ENCODE measurements at places on chromosomes 4 and X.
A peak's percentile ranks its signal among the peaks of the same experiment; 100 is the strongest.

GRCh38 chrX:32798990-32799389, 412.4 kb downstream of the DMD start:
- DNase-seq, result no peak

GRCh38 chr4:122827879-122828601, 1.4 kb downstream of the FGF2 start:
- no peak for DNase-seq

DNA sequence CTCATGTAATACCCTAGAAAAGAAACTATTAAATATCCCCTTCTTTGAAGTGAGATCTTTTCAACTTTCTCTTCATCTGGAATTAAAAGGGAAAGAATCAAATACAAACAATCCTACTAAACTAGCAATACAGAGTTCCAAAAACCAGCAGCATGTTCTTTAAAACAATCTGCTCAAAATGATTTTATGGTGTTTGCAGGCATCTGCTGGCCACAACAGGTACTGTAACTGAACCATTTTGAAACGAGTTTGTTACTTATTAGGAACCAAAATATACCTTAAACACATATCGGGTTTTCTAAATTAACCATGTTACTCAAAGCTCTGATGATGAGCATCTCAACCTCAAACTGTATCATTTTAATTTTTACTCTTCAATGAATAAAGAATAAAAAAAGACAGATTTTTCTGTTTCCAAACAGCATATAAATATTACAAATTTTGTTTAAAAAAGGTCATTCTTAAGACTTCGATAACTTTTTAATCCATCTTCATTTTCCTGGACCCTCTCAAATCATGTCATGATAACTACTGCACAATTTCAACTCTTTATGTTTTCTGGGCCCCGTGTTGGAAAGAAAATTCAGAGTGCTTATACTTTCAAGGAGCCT, 56.5 kb downstream of the ARAP2 start:
- DNase-seq, result no peak

DNA sequence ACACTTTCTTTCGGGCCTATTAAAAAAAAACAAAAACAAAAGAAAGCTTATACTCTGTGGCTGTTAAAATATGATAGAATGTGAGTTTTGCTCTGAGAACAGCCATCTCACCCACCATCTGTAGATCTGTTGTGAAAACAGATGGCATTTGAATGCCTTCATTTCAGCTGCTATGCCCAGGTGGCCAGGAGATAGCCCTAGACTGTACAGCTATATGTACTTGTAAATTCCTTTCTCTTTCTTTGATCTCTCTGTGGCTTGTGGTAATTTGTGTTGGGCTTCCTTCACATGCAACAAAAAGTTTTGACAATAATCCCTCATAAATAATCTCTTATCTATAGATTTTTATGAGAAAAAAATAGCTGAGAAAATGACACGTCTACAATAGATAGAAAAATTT, 38.1 kb downstream of the PNPLA4 start:
- no peak for DNase-seq

- no peak for DNase-seq
Measured at GRCh38 chr4:115229873-115230272, 116.5 kb upstream of the NDST4 start.

- no peak for DNase-seq
Measured at GRCh38 chr4:130056286-130056685, 960.3 kb downstream of the C4orf33 start.

DNA sequence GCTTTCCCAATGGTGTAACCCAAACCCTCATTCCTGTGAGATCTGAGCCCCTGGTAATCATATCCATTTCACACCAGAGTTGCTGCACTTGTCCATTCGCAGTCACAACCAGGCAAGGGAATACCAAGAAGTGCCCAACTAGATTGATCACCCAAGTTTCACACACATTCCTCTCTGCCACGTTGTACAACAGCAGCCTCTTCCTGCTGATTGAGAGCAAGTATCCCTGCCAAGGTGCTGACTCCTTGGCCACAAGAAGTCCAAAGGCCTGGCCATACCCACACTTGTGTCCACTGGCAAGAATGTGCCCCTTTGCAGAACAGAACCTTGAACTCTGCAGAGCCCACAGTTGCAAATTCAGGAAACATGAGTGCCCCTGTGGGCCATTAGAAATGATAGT, 6.5 kb upstream of the ACOT9 start:
- DNase-seq, result no peak

GRCh38 chr4:120853161-120853935, 69.2 kb downstream of the PRDM5 start:
- DNase-seq, result no peak

DNA sequence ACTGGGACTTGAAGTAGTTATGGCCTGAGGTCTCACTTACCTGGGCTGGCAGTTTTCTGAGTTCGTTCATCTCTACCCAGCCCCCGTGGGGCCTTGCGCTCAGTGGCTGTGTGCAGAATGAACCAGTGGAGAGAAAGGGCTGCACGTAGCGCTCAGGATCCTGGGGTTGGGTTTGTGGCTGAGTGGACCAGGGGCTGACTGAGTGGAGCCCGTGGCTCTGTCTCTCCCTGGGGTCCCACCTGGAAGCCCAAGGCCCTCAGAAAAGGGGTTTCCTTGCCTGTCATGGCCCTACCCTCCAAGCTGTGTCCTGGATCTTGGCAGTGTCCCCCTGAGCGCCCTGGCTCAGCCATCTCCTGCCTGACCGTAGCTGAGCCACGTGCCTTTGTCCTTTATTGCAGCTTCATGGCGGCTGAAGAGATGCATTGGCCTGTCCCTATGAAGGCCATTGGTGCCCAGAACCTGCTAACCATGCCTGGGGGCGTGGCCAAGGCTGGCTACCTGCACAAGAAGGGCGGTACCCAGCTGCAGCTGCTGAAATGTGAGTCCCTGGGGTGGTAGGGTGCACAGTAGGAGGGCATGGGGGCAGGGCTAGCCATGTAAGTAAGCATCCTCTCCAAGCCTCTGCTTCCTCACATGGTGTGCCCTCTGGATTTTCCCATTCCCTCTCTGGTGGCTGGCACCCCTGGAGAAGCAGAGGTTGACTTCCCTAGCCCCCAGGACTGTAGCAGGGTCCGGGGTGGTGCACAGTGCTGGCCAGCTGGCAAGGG, 23.2 kb upstream of the ADD1 start:
- DNase-seq, result peak; percentile 68

GRCh38 chrX:45134775-45135174, 65.9 kb downstream of the DIPK2B start:
- no peak for DNase-seq

- DNase-seq, result no peak
Measured at GRCh38 chr4:96342790-96343455, 503.0 kb downstream of the PDHA2 start.

DNA sequence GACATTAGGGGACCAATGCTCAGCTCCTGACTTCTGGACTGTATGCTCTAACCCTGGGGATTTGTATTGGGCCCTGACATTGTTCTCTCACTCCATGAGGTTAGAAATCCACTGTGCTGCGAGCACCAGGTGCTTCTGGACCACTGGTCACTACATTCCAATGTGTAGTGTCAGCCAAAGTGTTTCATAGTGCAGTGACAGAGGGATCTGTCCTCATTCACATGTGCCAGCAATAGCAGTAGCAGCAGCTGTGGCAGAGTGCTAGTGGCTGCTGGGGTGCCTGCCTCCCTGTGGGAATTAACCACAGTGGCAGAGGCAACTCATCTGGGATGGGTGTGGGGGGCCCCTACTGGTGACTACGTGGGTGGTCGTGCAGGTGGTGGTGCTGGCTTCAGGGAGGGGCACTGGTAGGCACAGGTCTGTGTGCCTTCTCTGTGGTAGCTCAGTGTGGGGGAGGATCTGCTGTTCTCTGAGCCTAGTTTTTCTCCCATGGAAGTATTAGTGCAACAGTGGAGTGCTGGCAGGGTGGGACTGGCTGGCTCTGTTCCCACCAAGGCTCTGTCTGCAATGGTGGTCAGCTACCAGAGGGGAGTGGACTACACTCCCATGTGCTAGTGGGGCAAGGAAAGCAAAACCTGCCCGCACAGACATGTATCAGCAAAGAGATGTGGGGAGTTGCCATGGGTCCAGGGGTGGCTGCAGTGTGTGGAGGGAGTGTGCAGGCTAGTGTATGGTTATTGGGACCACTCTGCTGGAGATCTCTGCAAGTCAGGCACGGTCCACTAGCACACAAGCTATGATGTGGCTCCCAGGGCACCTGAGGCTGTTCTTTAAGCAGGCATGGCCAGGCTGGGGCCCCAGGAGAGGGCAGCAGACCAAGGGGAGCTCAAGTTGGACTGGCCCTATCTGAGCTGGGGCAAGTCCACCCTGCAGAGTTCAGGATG, 78.5 kb downstream of the SCLT1 start:
- DNase-seq, result no peak

DNA sequence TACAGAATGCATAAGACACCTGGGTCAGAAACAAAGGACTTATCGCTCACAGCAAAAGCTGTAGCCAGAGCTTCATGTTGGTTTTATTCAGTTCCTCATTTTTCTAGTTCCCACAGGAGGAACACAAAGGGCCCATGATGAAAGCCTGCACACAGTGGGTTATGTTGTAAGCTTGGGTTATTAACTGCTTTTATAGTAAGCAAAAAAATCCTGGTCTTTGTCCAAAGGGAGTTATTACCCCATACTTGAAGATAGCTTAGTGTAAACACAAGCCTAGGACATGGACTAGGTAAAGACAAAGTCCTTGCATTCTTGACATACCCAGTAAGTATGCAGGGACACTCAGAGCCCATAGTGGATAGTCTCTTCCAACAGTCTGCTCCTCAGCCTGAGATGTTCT, 11.7 kb downstream of the BBS12 start:
- DNase-seq, result no peak

GRCh38 chr4:102263024-102263787, 82.1 kb downstream of the SLC39A8 start:
- no peak for DNase-seq

- DNase-seq, result no peak
Measured at GRCh38 chr4:186472948-186473347, 82.4 kb downstream of the MTNR1A start.

DNA sequence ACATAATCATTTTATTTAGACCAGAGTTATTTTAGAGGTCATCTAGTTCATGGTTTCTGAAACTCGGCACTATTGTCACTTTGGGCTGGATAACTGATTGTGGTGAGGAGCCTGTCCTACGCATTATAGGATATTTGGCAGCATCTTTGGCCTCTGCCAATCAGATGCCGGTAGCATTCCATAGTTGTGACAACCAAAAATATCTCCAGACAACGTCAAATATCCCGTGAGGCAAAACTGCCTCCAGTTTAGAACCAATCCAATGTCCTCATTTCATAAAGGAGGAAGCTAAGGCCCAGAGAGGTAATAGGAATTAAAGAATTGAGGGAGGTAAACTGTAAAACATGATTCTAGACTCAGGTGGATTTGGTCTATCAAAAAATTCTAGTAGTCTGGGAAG, 6.1 kb downstream of the ZMAT1 start:
- no peak for DNase-seq

GRCh38 chr4:138761638-138762220, 253.9 kb upstream of the NOCT start:
- no peak for DNase-seq

- no peak for DNase-seq
Measured at GRCh38 chr4:166144607-166145006, 271.6 kb downstream of the TLL1 start.

DNA sequence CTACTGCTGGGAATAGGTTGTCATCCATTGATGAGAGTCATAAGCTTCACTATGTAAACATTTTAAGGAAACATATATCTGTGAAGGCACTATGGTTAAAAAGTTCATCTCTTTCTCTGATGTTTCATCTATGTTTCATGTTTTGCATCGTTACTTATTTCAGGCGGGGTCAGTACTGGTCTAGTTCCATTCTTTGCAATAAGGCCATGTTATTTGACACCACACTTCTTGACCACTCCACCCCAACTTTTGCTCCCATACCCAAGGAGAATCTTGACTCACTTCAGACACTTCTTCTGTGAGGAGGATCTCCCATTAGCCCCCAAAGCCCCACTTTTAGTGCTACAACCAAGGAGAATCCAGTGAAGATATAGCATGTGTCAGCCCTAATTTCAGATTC, 119.4 kb downstream of the GRIA3 start:
- DNase-seq, result no peak
